Glomerular endothelial cell (primary cell): ENCODE measurements at places on chromosomes 7 and 10.

- no peak for DNase-seq
Measured at GRCh38 chr10:49285232-49285631, 13.7 kb upstream of the C10orf71 start.

- DNase-seq = no peak
Measured at GRCh38 chr7:95646350-95646749, 50.0 kb upstream of the PDK4 start.

DNA sequence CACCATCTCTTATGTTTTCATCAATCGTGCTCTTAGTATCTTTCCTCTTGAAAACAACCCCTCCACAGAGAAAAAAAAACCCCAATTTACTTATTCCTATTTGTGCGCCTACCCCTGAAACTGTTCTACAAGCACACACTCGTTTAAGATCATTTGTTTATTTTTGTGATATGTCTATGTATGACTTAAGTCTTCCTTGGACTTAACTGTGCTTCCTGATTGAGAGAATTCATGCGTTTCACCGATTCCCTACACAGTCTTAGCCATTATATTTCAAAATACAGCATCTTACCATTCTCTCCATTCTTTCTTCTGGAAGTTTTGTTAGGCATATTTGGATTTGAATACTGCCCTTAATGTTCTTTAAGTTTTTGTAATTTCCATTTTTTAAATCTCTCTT lies 159.4 kb downstream of the MLLT10 start:
- DNase-seq = no peak

- DNase-seq = no peak
Measured at GRCh38 chr7:113000316-113001020, 86.2 kb downstream of the GPR85 start.

DNA sequence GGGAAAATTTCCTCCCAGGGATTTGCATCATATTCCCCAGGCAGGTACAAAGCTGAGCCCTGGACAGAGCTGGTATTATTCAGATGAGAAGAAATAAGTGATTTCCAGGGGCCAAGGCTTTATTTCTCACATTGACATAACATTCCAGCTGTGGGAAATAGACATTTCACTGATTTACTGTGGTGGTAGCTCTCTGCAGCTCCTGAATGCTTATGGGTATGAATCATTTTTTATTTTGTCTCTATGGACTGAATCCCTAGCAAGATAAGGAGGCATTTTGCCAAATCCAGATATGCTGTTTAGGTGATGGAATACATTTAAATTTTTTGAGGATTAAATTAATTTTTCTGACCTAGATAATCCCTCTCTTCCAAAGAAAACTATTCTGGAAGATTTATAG lies 97.9 kb downstream of the MTPN start:
- DNase-seq = no peak

- no peak for DNase-seq
Measured at GRCh38 chr10:126135941-126136595, 239.7 kb downstream of the FANK1 start.

- no peak for DNase-seq
Measured at GRCh38 chr10:119348516-119349240, 141.3 kb downstream of the GRK5 start.

GRCh38 chr7:115748123-115748738 lies 282.3 kb downstream of the TFEC start:
- DNase-seq = no peak
